ENCODE measurements at places on chromosomes 4 and X. TPM values are rescaled to one million over a fixed set of nuclear protein-coding genes. Genes with fewer than 3 reads are reported as not detected.

USP51 gene
- 1.5 TPM for total RNA-seq

KDR gene
- total RNA-seq: 18.2 TPM

RBMXL3 gene
- not detected for total RNA-seq

NXF2B gene
- not detected for total RNA-seq

SLC10A4 gene
- total RNA-seq: 0.06 TPM

CSN2 gene
- not detected for total RNA-seq

LAMP2 gene
- 170 TPM for total RNA-seq

PAGE4 gene
- total RNA-seq: not detected

TSPAN5 gene
- total RNA-seq: 31.5 TPM

ASB12 gene
- total RNA-seq: 0.06 TPM
